Activated T-helper 2 cell treated with anti-CD3 and anti-CD28 coated beads, Interferon-gamma antibody, Interleukin-2, Interleukin-4, amounts not matched to agents 10 μg/mL and 5 μg/mL and 100 μg/mL, durations not matched to agents 14 hours and 24 hours and 36 hours (primary cell): ENCODE measurements at places on chromosomes 4 and X. TPM values are rescaled to one million over a fixed set of nuclear protein-coding genes. Genes with fewer than 3 reads are reported as not detected.

Gene SUPT20HL2
- not detected in 2 replicates for total RNA-seq

Gene TCP11X2
- total RNA-seq = not detected in 2 replicates

Gene GYPE
- total RNA-seq = 0.21 and 0.25 TPM in 2 replicates

Gene PAGE2
- total RNA-seq = not detected in 2 replicates

DNA sequence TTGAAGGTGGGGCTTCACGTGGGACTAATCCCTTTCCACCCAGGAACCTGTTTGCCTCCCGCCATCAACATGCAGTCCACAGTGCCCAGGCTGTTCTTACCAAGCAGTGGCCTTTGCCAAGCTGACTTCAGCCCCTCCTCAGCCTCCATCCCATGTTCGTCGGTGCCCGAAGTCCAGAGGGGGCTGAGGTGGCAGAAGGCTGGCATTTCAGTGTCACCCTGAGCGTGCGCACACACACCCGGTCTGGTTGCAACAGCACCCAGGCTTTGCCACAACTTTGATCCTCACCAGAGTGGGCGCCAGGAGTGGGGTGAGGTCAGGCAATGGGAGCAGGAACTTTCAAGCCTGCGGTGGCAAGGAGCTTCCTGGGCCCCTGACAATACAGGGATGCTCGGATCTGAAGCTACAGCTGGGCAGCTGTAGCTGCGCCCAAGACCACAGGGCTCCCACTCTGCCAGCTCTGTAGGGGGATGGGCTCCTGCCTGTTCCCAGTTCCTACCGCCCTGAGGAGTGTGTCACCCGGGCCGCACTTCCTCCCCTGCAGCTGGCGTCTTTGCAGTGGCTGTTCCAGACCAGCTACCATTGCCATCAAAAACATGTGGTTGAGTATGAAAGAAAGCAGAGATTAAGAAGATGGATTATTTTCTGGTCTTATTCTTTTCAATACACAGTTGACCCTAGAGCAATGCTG, 428.0 kb downstream of the EPHA5 start:
- no peak for DNase-seq

- DNase-seq = no peak
These were observed 21.9 kb upstream of the ANXA3 start for GRCh38 chr4:78529569-78530209.

DNA sequence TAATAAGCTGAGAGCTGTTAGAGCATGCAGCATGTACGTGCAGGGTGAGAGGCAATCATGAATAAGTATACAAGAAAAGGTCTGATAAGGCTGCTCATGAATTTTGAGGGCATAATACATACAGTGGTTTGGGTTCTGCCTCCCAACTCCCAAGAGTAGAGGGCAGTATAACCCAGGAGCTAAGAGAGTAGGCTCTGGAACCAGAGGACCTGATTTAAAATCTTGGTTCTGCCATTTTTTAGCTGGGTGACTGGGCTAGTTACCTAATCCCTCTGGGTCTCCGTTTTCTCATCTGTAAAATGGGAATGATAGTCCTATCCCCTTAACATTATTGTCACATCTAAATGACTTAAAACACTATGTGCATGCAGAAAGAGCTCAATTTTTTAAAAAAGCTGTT, 85.3 kb downstream of the LNX1 start:
- no peak for DNase-seq

DNA sequence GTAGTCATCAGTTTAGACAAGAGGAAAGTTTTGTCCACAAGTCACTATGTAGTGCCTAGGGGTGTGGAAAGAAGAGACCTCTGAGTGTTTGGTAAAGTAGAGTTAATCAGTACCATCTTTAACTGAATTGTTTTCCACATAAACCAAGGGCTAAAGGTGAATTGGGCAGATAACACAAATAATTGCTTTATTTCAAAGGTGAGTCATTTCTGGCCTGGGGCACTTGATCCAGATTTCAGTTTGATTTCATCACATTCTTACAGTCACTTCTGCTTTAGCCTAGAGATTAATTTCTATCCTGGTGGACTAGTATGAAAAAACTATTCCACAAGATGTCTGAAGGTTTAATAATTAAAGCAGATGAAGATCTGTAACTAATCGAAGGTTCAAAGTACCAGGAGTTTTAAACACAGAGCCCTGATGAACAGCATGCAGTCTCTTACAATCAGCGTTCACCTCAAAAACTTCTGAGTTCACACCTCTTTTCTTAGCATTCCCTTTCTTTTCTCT, 74.5 kb upstream of the BOD1L1 start:
- no peak for DNase-seq

GRCh38 chrX:47585273-47585672, 3.0 kb downstream of the TIMP1 start:
- no peak for DNase-seq

GRCh38 chrX:43592597-43592996, 63.5 kb upstream of the MAOA start:
- DNase-seq = no peak

- no peak for DNase-seq
These were observed 34.5 kb downstream of the ACE2 start for GRCh38 chrX:15566244-15566643.

DNA sequence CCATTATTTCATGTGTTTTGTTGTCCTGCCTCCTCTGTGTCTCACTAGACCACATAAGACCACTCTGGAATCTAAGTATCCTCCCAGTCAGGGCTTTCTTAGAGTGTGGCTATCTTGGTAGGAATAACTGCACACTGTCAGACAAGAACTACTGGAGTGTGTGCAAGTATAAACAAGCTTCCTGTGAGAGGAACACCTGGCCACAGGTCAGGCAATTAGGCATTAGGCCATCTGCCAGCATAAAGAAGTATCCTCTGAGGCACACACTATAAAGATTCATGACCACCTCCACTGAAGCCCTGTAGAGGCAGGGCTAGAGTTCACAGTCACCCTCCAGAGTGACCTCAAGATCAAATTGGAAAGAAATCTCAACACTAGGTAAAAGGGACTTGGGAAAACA, 507.0 kb upstream of the PABPC4L start:
- no peak for DNase-seq
